ENCODE measurements at places on chromosomes 12 and 14. TPM values are rescaled to one million over a fixed set of nuclear protein-coding genes. Genes with fewer than 3 reads are reported as not detected.

Gene CLEC12A
- total RNA-seq: not detected

Gene CLEC4A
- total RNA-seq: not detected

Gene PRB2
- total RNA-seq: not detected

Gene COL2A1
- 0.11 TPM for total RNA-seq

Gene ST8SIA1
- total RNA-seq: not detected

Gene GARIN6
- not detected for total RNA-seq

Gene REM2
- total RNA-seq: 0.34 TPM

Gene C1QL4
- 8.0 TPM for total RNA-seq

Gene EPYC
- not detected for total RNA-seq

Gene ANKRD33
- 0.08 TPM for total RNA-seq

Gene RPL10L
- not detected for total RNA-seq

Gene MCRS1
- total RNA-seq: 64.9 TPM

Gene PLEKHG3
- 24.8 TPM for total RNA-seq

Gene PRKD1
- total RNA-seq: 2.4 TPM

Gene STXBP6
- 2.7 TPM for total RNA-seq

Gene LRRIQ1
- 0.49 TPM for total RNA-seq

Gene CD163L1
- 0.53 TPM for total RNA-seq

Gene HNRNPC
- total RNA-seq: 765 TPM

Gene KRT71
- not detected for total RNA-seq

Gene SPTB
- 1.5 TPM for total RNA-seq

Gene ESR2
- total RNA-seq: 0.04 TPM

Gene OVCH1
- total RNA-seq: not detected

Gene TSPAN11
- 0.11 TPM for total RNA-seq

Gene MANSC4
- not detected for total RNA-seq

Gene MAP3K9
- 5.6 TPM for total RNA-seq

Gene CYP27B1
- 1.4 TPM for total RNA-seq
